Stimulated activated CD8-positive, alpha-beta memory T cell treated with anti-CD3 and anti-CD28 coated beads, Interleukin-4, amount 100 ng/mL, for 1 hour (primary cell): ENCODE measurements at places on chromosomes 7 and 10.

DNA sequence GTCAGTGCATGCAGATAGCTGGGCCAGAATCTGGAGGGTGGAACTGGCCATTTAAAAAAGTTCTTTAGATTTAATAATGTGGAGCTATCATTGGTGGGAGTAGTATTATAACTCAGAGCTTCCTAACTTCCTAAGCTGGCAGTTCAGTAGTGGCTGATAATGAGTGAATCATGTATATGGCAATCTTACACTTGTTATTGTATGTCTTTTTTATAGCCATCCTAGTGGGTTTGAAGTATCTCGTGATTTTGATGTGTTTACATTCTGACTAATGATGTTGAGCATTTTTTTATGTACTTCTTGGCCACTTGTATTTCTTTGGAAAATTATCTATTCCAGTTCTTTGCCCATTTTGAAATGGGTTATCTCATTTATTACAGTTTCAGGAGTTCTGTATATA is 15.4 kb downstream of the TFAM start:
- DNase-seq: no peak

- no peak for DNase-seq
Observed at GRCh38 chr7:29229946-29230345, 35.4 kb downstream of the CHN2 start.

- DNase-seq: no peak
Observed at GRCh38 chr7:103810112-103810744, 179.2 kb downstream of the RELN start.

DNA sequence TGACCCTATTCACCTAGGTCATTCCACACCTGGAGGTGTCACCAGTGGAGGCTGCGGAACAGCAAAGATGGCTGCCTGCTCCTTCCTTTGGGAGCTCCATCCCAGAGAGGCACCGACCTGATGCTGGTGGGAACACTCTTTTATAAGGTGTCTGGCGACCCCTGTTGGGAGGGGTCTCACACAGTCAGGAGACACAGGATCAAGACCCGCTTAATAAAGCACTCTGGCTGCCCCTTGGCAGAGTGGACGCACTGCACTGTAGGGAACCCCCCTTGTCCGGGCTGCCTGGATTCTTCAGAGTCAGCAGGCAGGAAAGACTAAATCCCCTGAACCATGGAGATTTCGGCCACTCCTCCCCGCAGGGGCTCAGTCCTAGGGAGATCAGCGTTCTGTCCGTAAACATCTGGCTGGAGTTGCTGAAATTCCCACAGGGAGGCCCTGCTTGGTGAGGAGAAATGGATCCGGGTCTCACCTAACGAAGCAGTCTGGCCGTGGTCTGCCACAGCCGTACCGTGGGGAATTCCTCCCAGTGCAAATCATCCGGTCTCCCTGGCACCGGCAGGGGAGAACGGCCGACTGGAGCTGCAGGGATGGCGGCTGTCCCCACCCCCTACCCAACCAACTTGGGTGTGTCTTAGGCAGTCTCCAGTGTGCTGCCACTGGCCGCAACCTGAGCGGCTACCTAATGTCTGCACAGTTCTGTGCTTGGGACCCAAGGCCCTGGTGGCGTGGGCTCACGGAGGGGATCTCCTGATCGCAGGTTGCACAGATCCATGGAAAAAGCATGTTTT is 66.1 kb downstream of the LSMEM1 start:
- no peak for DNase-seq

DNA sequence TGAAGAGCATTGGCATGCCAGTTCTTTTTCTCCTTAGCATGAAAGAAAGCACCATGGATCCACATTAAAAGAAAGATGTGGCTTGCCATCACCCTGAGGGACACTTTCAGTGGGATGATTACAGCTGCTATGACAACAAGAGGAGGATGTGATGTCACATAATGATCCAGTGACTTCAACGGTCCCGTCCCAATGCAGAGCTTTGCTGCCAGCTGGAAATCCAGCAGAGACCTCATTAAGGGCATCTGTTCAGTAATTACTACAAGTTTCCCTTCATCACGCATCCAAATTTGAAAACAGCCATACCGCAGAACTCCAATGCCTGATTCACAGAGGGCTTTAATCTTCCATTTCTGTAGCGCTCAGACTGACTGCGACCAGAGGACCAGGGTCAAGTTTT is 206.6 kb downstream of the LSM5 start:
- DNase-seq: no peak

- DNase-seq: no peak
Observed at GRCh38 chr10:29957907-29958331, 101.5 kb downstream of the JCAD start.

DNA sequence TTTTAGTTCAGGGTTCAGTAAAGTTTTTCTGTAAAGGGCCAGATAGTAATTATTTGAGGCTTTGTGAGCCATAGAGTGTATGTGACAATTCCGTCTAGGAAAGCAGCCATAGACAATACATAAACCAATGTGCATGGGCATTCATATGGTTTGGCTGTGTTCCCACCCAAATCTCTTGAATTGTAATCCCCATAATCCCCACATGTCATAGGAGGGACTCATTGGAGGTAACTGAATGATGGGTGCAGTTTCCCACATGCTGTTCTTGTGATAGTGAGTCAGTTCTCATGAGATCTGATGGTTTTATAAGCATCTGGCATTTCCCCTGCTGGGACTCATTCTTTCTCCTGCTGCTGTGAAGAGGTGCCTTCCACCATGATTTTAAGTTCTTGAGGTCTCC is 29.9 kb downstream of the SEC61G start:
- DNase-seq: no peak

DNA sequence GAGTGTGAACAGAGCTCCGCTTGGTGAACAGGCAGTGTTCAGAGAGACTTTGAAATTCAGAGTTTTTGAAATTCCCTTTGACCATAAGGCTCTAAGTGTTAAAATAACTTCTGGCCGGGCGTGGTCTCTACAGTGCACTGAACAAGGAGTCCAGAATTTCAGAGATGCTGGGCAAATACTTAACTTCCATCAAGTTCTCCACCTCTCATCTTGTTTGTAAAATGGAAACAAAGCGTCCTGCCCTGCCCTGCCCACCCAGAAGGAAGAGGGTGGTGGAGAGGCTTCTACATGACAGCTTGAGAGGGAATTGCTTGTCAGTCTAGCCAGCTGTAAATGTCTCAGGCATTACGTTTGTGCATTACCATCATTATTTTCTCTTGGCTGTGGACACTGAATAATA is 102.6 kb downstream of the RGS10 start:
- DNase-seq: no peak

DNA sequence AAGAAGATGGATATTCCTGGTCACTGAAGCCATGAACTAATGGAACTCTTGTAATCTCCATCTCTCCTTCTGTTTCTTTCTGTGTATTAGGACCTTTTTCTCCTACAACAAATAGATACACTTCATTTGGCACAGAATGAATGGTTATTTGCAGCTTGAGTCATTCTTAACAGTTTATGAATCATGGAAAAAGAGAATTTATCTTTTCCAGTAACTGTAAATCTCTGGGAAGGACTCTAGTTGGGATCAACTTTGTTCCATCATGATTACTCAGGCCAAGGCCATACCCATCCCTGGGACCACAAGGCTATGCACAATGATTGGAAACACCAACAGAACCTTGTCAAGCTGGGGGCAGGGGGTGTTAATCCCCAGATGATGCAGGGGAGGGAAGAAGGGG is 36.1 kb upstream of the MDFIC start:
- DNase-seq: no peak

- DNase-seq: no peak
Observed at GRCh38 chr7:129955993-129956543, 3.3 kb upstream of the UBE2H start.

GRCh38 chr7:28052933-28053332 is 127.7 kb downstream of the JAZF1 start:
- DNase-seq: no peak
